Peyer's patch (tissue), 4 donors: ENCODE measurements at places on chromosomes 2 and 18. TPM values are rescaled to one million over a fixed set of nuclear protein-coding genes. Genes with fewer than 3 reads are reported as not detected.

DNA sequence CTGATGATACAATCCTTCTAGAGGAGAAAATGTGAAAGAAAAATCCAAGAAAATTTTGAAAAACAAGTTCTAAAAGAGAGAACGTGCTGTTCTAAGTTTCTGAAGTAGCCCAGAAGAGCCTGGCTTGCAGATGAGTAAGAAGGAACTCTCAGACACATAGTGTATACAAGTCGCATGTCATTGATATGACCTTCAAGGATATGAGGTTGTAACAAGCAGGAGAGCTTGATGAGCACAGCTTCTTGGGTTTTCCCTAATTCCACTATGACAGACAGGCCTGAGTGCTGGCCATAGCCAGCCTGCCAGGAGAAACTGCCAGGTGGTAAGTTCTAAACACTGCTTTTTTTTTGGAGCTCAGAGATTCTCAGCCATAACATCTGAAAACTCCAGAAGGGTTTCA lies 235.7 kb upstream of the SIX2 start:
- no peak for DNase-seq

- no peak for DNase-seq
Observed at GRCh38 chr2:214034417-214034816, 376.4 kb upstream of the VWC2L start.

- DNase-seq, result no peak
Observed at GRCh38 chr2:235157746-235158482, 206.1 kb downstream of the SH3BP4 start.

DNA sequence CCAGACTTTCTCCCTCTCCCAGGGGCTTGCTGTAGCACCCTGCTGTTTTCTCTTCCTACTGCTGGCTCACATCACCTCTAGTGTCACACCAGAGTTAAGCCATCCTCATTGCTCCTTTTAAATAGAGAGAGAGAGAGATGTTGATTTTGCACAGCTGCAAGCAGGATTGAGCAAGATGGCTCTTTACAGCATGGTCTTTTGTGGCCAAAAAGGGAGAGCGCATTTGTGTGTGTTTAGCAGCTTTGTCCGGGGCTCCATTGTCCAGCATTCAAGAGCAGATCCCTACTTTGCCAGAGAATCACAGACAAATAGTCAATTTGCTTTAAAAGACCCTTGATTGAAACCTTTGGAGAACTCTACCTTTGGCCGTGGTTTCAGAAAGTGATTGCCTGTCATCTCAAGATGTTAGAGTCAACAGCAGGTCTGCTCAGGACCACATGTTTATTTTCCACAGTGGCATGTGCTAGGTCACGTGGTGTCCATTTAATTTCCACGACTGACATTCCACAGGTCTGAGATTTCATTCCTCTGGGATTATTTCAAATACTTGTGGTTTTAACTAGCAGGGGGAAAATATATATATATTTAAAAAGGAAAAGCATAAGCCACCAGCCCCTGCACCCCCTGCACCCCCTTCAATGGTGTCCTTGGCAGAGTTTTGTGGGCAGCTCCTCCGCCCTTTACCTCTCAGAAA lies 359.9 kb upstream of the SLC14A2 start:
- DNase-seq, result no peak

DNA sequence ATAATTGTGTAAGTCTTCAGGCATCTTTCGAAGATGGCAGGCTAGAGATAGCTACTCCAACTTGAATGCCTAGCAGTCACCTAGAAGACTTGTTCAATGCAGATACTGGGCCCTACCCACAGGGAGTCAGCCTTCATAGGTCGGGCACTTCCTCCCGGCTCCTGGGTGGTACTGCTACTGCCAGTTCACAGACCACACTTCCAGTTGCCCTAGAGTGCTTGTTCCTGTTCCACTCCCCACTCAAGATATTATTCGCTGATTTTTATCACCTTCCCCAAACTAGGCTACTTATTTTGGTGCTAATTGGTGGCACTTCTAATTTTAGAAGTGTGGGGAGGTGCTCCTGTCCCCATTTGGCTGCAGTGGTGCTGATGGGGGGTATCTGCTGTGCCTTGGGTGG lies 34.2 kb downstream of the INPP4A start:
- peak; percentile 45 for DNase-seq

DNA sequence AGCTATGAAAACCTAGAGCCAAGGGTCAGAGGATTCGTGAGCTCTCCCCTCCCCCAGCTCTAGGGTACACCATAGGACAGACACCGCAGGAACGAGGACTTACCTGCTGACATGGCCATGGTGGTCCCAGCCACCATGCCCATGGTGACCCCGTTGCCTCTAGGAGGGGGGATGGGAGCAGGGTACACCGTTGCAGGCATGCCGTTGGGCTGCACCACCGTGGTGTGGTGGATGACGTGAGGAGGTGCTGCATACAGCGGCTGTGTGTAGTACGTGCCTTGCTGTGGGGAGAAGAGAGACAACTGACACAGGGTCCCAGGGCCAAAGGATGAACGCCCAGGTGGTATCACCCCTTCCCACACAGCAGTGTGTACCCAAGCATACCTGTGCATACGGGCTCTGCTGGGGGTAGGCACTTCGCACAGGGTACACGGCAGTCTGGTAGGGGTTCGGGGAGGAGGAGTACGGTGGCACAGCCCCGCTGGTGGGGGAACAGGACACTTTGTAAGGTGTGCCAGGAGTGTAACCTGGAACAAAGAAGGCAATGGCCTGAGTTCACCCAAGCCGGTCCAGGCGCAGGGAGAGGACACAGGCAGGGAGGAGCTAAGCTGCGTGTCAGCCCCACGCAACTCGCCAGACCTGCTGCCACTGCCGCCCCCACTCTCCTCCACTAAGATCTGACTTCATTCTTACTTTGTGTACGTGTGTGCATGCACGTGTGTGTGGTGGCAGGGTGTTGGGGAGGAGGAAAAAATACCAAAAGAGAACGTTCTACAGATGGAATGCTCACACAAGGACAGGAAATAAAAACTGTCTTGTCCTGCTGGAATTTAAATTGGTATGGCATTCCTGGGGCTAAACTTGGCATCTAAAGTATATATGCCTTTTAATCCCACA lies 37.8 kb downstream of the FAM168B start:
- DNase-seq, result peak; percentile 36

GRCh38 chr2:85744741-85745601 lies 8.8 kb upstream of the ATOH8 start:
- DNase-seq, result no peak

DNA sequence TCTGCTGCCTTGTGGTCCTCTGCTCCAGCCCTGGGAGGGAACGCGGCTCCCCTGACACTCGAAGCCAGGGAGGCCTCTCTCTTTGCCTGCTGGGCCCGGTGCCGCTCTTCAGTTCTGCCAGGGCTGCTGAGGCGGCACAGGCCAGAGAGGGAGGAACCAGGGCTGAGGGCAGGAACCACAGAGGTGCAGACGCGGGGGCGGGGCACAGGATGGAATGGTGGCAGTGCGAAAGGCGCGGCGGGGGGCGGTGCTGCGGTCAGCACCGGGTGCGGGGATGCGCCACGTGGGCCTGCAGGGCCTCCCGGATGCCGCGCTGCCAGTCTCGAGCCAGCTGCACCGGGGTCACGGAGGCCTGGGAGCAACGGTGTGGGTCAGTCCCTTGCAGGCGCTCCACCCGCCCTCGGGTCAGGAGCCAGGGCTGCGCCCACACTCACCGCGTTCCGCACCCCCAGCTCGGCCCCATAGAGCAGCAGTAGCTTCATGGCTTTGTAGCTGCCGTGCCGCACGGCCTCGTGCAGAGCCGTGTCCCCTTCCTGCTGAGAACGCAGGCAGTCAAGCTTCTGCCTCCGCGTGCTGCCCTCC lies 4.4 kb downstream of the ANKRD23 start:
- DNase-seq, result peak; percentile 63

DNA sequence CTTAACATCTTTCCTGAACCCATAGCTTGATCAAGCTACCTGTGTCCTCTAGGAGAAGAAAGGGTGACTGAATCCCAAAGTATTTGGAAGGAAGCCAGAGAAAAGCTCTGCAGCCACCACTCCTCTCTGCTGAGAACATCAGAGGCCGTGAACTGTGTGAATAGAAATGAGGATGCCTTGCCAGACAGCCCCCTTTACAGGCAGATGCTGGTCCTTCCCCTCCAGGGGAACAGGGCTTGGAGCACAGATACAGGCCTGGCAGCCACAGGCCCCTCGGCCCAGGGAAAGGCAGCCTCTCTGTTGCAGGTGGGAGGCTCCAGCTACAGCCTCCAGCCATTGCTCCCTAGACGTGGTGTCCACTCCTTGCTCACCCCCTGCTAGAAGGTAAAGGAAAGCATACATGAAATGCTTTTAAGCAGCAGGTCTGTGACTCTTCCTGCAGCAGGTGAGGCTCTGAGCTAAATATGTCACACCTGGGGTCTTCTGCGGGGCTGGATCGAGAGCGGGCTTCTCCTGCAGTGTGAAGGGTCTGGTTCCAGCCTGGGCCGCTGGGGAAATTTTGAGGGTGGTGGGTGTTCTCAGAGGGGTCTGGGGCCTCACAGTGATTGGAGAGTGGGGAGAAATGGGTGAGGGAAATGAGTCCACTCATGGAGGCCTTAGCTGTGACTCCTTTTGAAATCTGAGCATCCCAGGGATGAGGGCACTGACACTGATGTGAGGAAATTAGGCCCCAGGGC lies 234.0 kb downstream of the KLHL29 start:
- no peak for DNase-seq

GRCh38 chr2:118319271-118319684 lies 231.0 kb downstream of the INSIG2 start:
- DNase-seq, result no peak

The ZNF521 gene
- total RNA-seq, result 4.2 TPM

The EMILIN2 gene
- total RNA-seq, result 6.8 TPM

The DSC3 gene
- total RNA-seq, result 2.0 TPM

The ASXL3 gene
- total RNA-seq, result 3.3 TPM
